IMR-90 (cell line): ENCODE measurements at places on chromosomes 13 and 19.

- DNase-seq = no peak
Observed at GRCh38 chr19:32233091-32233490, 112.3 kb upstream of the ZNF507 start.

DNA sequence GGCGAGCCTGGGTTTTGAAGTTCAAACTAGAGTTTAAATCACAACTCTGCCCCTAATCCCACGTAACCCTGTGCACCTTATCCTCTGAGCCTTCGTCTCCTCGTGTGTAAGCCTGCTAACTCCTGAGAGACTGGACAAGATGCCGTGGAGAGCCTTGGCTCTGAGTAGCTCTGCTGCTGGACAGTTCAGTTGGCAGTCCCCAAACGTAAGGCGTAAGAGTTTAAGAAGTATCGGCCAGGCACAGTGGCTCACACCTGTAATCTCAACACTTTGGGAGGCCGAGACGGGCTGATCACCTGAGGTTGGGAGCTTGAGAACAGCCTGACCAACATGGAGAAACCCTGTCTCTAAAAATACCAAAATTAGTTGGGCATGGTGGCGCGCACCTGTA is 4.7 kb upstream of the CD79A start:
- DNase-seq = no peak

- no peak for DNase-seq
Observed at GRCh38 chr19:32497391-32497790, 83.6 kb upstream of the PDCD5 start.

DNA sequence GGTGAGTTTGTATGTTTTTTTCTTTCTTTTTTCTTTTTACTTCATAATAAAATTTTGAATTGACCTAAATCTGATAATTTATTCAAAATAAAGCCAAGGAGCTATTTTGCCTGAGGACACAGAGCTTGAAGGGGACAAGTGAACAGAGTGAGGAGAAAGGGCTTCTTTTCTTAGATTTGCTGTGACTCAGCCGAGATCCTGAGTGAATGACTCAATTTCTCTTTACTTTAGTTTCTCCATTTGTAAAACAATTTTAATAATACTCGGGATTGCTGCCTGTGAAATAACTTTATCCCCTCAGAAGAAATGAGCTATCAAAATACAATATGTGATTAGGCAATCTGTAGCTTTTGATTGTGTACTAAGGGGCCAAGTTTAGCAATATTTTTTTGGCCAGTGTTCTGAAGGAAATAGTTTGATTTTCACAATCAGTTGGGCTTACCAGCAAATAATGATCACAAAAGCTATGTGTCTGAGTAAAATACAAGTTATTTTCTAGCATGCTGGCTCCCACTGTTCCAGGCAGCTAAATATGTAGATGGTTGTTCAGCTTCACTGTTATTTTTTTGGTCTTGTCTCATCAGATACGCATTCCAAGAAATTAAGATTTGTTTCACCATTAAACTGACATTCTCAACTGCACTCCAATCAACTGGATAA is 437.5 kb downstream of the FGF9 start:
- DNase-seq = peak; percentile 59

DNA sequence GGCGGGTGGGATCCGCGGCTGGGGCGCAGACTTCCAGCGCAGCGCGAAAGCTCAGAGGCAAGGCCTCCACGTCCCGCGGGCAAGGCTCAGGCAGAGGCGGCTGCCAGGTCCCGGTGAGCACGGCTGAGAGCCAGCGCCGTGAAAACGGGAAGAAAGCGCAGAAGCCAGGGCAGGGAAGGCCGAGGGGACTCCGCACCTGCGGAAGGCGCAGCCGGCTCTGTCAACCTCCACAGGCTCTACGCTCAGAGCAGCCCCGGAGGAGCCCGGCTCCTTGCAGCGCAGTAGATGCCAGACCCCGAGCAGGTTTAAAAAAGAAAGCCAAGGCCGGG is 131.0 kb downstream of the RNF17 start:
- DNase-seq = no peak

GRCh38 chr13:110045919-110046318 is 259.5 kb upstream of the IRS2 start:
- no peak for DNase-seq

- DNase-seq = no peak
Observed at GRCh38 chr19:35214766-35215422, 13.6 kb downstream of the FAM187B start.
